HCEC 1CT (cell line): ENCODE measurements at places on chromosomes 11 and 22.

GRCh38 chr11:723120-723883 lies 17.3 kb downstream of the EPS8L2 start:
- peak; percentile 54 for DNase-seq

DNA sequence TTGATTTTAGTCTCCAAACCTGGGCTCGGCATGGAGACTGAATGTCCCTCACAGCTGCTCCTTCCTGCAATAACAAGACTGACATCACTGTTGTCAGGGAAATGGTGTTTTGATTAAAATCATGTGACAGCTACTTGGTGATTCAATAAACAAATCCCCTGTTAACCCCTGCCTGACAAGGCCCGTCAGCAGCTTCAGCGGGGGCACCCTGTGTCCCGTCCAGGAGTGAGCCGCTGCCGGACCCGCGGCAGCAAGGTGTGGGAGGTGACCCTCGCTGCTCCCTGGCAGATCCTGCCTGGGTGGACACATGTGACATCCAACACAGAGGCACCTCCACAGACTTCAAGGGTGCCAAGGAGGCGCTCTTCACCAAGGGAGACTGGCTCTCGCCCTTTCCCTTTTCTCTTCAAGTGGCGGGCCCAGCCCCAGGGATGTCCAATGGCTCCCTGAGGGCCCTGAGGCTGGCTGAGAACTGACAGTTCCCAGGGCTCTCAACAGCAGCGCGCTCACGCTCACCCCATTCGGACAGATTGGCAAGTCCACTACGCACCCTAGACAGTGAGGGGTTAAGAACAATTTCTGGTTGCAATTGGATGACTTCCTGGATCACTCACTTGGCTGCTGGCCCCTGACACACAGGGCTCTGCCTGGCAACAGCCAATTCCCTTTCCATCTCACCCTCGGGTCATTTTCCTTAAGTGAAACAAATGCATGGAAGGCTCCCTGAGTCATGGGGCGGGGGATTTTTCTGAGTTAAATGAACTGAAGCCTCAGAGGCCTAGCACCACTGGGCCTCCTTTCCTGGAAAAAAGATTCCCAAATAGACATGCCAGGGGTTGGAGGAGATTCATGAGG lies 30.7 kb downstream of the PPP2R1B start:
- DNase-seq, result peak; percentile 99

- DNase-seq, result no peak
Measured at GRCh38 chr22:18968011-18968749, 32.1 kb upstream of the PRODH start.

- DNase-seq, result no peak
Measured at GRCh38 chr22:39745789-39746188, 147.8 kb downstream of the ENTHD1 start.

DNA sequence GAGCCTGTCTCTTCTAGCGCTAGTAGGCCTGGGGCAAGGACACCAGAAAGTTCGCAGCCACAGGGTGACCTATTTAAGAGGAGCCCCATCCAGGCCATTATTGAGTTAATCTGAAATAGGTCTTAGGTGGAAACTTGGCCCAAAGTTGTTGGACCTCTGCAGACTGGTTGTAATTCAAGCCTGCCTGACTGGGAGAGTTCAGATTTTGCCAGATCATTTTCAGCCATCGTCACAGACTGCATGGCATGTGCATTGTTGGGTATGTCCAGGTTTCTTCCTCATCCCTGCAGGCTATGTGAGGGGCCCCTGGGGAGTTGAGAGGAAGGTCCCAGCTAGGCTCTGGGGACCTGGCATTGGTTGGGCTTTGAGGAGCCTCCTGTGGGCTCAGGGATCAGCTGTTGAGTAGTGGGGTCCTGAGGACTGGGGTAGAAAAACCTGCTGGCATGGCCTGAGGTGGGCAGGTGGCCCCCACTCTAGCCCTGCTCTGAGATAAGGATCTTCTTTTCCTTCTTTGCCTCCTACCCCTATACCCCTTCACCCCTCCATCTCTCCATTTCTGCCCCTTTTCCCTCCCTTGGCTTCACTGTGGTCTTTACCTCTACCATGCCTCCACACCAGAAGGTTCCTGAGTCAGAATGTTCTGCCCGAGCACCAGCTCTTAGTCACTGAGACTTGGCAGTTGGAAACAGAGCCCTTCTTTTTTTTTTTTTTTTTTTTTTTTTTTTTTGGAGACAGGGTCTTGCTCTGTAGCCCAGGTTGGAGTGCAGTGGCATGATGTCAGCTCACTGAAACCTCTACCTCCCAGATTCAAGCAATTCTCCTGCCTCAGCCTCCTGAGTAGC lies 112.7 kb downstream of the MORC2 start:
- no peak for DNase-seq

DNA sequence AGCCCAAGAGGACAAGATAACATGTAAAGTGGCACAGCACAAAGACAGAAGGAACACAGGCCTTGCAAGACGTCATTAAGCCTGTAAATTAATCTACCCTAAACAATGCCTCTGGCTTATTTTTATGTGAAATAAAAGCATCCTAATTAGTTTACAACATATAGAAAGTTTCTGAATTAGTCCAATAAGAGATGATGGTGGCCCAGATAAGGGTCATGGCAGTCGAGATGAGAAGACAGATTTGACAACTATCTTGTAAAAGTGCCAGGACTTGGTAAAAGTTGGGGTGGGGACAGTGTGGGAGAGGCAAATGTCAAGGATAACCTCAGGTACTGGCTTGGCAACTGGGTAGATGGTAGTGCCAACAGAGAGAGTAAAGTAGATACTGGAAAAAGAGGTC lies 13.6 kb downstream of the XRRA1 start:
- no peak for DNase-seq

- DNase-seq, result no peak
Measured at GRCh38 chr11:116955548-116955947, 118.1 kb upstream of the APOA1 start.

DNA sequence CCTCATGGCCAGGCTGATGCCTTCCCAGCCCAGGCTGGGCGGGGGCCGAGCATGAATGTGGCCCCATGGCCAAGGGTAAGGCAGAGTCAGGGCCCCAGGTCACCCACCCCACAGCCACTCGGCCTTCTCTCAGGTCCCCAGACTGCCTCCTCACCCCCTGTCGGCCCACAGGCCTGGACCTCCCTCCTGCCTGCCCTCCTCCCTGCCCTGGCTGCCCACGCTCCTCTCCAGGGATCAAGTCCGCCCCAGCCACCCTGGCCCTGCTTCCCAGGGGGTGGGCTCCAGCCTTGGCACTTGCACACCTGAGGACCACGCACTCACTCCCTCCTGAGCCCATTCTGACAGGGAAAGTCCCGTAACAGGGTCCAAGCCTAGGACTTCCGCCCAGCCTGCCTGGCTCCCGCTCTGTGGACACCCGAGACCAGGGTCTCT lies 37.8 kb upstream of the TH start:
- DNase-seq, result no peak

DNA sequence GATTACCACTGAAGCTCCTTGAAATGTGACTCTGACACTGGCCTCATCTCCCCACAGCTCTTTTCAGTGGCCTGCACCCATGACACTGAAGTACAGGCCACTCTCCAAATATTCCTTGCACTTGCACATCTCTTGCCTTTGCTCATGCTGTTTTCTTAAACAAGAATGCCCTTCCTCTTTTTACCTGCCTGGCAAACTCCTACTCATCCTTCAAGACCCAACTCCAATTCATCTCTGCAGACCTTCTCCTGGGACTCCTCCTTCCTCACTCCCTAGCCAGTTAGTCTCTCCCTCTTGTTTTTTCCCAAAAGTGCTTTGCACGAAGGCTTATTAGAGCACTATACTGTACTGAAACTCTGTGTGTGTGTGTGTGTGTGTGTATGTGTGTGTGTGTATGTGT lies 2.6 kb downstream of the KCNE3 start:
- no peak for DNase-seq

GRCh38 chr11:132718711-132719671 lies 813.3 kb downstream of the OPCML start:
- DNase-seq, result no peak

DNA sequence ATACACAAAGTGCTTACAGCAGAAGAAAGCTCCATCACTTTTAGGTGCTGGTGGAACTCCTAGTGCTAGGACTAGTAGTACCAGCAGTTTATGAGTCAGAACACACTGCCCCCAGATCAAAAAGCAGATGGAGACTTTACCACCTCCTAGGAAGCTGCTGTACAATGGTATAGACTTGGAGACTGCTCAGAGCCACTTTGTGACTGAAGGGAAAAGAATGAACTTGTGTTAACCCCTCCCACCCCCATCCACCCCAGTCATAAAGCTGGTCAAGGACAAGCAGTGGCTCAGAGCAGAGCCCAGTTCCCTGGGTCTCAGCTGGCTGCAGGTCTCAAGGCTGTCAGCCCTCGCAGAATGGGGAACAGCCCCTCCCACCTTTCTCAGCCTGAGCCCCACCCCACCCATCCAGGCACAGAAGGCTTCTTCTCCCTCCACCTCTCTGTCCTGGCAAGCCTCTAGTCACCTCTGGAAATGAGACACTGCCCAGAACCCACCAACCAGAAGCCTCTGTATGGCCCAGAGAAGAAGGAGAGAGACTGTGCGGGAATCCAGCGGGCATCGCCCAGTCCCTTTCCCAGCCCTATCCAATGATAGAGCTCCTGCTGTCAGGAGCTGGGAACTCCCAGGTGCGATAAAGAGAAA lies 23.8 kb downstream of the PACSIN2 start:
- DNase-seq, result peak; percentile 94

- DNase-seq, result no peak
Measured at GRCh38 chr22:41407433-41407832, 25.7 kb downstream of the TEF start.

GRCh38 chr11:56876621-56877275 lies 112.0 kb upstream of the OR5AK2 start:
- no peak for DNase-seq

DNA sequence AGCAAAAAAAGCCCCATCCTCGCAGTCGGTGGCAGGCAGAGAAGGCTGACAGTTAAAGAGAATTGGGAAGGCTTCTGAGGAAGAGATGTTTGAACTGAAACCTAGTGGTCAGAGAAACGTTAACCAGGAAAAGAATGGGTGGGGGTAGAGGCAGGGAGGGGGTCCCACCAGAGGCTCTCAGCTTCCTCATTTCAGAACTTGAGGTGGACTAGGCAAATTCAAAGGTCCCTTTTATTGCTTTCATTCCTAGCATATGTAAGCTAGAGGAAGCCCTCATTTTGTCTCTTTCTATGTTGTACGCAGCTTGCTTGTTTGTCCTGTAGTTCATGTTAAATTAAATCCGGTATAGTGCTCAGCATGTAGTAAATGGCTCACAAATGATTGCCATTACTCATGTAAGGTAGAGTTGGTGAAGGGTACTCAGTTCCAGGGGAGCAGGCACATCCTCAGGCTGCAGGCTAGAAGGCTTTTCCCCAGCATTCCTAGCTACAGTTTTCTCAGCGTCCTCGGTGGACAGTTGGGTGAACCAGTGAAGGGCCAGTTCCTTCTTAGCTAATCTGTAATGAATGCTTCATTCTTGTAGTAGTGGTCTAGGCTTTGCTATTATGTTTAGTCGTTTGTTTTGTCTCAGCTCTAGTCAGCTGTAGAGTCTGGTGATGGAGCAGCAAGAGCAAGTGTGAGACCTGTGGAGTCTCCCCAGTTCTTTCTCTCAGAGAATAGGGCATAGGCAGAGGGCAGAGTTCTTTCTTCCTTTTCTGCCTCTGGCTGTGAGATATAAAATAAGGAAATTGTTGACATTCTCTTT lies 58.6 kb downstream of the UVRAG start:
- no peak for DNase-seq

- DNase-seq, result no peak
Measured at GRCh38 chr11:17353821-17354600, 2.4 kb downstream of the NCR3LG1 start.

DNA sequence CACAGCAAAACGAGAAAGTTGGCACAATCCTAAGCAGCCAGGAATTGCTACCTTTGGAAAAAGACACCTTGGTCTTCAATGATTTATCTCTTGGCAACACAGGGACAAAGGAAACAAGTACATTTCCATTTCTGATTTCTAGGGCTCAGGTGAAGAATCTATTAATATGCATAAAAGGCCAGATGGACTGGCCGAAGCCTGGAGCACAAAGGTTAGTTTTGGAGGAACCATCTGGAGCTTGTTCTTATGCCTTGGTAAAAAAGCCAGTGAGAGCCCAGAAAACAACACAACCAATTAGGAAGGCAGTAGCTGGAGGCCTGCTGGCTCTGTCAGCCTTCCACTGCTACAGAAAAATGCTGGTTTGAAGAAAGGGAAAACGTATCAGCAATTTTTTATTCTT lies 713.5 kb upstream of the API5 start:
- no peak for DNase-seq

- no peak for DNase-seq
Measured at GRCh38 chr11:85945788-85946187, 90.6 kb downstream of the CCDC83 start.

GRCh38 chr22:20940186-20940651 lies 23.0 kb downstream of the CRKL start:
- no peak for DNase-seq

- no peak for DNase-seq
Measured at GRCh38 chr11:17514476-17514875, 29.7 kb downstream of the USH1C start.

DNA sequence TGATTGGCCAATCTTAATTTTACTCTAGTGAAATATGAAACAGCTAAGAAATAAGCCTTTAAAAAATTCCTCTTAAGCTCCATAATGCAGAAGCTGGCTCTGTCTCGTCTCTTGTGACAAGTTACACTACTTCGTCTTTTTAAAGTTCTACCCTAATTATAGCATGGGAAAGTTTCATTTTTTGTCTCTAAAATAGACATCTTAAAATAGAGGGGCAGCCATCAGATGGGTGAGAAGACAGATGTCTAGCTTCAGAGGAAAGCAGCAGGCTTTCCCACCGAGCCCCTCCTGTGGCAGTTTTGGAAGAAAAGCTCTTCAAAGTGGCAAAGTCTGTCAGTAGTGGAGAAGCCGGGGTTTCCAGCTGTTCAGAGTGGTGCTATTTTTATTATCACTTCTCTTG lies 39.5 kb downstream of the XRRA1 start:
- no peak for DNase-seq

GRCh38 chr22:48748860-48749554 lies 1078.7 kb downstream of the BRD1 start:
- no peak for DNase-seq

- no peak for DNase-seq
Measured at GRCh38 chr11:94545264-94546161, 1.8 kb downstream of the FUT4 start.

- DNase-seq, result peak; percentile 60
Measured at GRCh38 chr11:103450241-103450640, 341.0 kb downstream of the DYNC2H1 start.

DNA sequence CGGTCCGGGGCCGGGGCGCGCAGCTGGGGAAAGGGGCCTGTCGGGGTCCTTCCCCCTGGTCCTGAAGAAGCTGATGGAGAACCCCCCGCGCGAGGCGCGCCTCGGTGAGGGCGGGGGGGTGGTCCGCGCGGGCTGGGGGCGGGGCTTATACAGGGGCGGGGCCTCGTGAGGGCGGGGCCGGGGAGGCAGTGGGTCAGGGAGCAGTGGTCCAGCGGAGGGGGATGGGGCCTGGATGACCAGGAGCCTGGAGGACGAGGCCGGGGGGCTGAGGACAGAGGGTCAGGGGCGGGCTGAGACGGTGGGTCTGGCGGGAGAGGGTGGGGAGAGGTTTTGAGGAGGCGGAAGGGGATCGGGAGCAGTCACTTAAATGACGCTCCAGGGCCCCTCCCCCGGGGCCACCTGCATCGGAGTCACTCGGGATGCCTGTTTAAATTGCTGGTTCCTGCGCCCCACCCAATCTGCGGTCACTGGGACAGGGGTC lies 396 bp downstream of the TEF start:
- DNase-seq, result peak; percentile 9

GRCh38 chr11:18408558-18409291 lies 3.4 kb upstream of the LDHC start:
- DNase-seq, result no peak
